Lung microvascular endothelial cell (primary cell): ENCODE measurements at places on chromosomes 16 and 17. TPM values are rescaled to one million over a fixed set of nuclear protein-coding genes. Genes with fewer than 3 reads are reported as not detected.

The HNF1B gene
- not detected in 2 replicates for total RNA-seq

The CCL4 gene
- not detected in 2 replicates for total RNA-seq

The ALOX12B gene
- total RNA-seq: not detected in 2 replicates

The ADAT1 gene
- total RNA-seq: 43.2 and 56.9 TPM in 2 replicates

The RGS11 gene
- total RNA-seq: 0.20 and 0.44 TPM in 2 replicates

The SOX8 gene
- total RNA-seq: 0.22 and 0.60 TPM in 2 replicates

The PRSS22 gene
- not detected in 2 replicates for total RNA-seq

The SEC14L5 gene
- under 0.01 TPM in 1 of 2 replicates, not detected in the other for total RNA-seq

The HAPSTR1 gene
- total RNA-seq: 41.6 and 56.2 TPM in 2 replicates

The TBX6 gene
- under 0.01 TPM in 2 replicates for total RNA-seq

The ITGAD gene
- not detected in 2 replicates for total RNA-seq

The CHST4 gene
- total RNA-seq: not detected in 2 replicates

The PPL gene
- total RNA-seq: 2.4 and 5.4 TPM in 2 replicates

The LRRC75A gene
- 0.99 and 1.1 TPM in 2 replicates for total RNA-seq

The GPR142 gene
- not detected in 2 replicates for total RNA-seq

The C16orf90 gene
- not detected in 2 replicates for total RNA-seq

The DHRS13 gene
- 6.3 and 14.5 TPM in 2 replicates for total RNA-seq

The ALDH3A1 gene
- under 0.01 and 0.20 TPM in 2 replicates for total RNA-seq

The CES5A gene
- not detected in 2 replicates for total RNA-seq

The TNFRSF13B gene
- total RNA-seq: not detected in 2 replicates

The CCL23 gene
- total RNA-seq: 0.65 and 0.99 TPM in 2 replicates

The PIRT gene
- not detected in 2 replicates for total RNA-seq

The GAST gene
- total RNA-seq: not detected in 2 replicates

The KCNH6 gene
- total RNA-seq: under 0.01 and 0.20 TPM in 2 replicates

The KRTAP4-5 gene
- not detected in 2 replicates for total RNA-seq

The PMM2 gene
- total RNA-seq: 13.5 and 16.5 TPM in 2 replicates

The MAF gene
- total RNA-seq: 23.8 and 70.0 TPM in 2 replicates

The CAMKK1 gene
- total RNA-seq: 0.65 and 0.79 TPM in 2 replicates

The ABCC11 gene
- total RNA-seq: under 0.01 TPM in 1 of 2 replicates, not detected in the other
